ENCODE measurements at places on chromosomes 5 and 9.
A peak's percentile ranks its signal among the peaks of the same experiment; 100 is the strongest.

DNA sequence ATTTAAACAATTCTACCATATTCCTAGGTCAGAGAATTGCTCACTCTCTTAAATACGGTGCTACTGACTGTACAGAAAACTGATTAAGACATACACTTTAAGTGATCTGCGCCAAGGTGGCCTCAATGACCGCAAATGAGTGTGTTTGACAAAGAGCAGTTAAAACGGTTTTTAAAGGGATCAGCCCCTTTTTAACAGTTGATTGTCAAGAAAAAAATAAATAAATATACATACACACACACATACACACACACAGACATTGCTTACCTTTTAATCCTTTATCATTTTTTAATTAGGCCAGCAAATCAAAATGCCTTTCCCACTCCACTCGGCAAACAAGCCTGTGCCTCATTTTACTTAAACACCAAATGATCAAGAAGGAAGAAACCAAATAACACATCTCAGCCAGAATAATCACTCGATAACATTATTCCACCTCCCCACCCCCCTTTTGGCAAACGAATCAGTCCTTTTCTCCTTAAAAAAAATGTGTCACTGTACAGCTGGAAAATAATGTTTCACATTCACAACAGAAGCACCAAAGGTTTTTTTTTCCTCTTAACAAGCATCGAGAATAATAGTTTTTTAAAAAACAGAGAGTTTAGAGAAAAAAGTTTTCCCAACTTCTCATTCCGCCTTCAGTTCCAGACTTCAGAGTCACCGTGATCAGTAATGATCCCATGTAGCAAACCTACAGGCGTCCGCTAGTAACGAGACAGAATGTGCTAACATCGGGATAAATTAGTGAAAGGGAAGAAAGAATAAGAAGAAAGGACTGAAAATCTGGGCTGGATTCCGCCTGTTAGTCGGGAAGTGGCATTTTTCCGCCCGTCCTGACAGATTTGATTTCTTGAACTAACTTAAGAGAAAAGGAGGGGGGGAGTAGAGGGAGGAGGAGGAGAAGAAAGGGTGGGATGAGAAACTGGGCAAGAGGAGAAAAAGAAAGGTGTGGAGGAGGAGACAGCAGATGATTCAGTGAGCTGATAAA lies at the start of gene ZNF608:
TSS of gene ZNF608 (minus strand) at position 712 of the 988 bp plus-strand sequence. CDS start 1,650 bp downstream, outside the sequence.
- DNase-seq = no peak

GRCh38 chr9:117704597-117704996 lies 394 bp downstream of the TLR4 start:
- DNase-seq = no peak

- DNase-seq = no peak
Observed at GRCh38 chr9:84278130-84278529, 62.4 kb downstream of the SLC28A3 start.

DNA sequence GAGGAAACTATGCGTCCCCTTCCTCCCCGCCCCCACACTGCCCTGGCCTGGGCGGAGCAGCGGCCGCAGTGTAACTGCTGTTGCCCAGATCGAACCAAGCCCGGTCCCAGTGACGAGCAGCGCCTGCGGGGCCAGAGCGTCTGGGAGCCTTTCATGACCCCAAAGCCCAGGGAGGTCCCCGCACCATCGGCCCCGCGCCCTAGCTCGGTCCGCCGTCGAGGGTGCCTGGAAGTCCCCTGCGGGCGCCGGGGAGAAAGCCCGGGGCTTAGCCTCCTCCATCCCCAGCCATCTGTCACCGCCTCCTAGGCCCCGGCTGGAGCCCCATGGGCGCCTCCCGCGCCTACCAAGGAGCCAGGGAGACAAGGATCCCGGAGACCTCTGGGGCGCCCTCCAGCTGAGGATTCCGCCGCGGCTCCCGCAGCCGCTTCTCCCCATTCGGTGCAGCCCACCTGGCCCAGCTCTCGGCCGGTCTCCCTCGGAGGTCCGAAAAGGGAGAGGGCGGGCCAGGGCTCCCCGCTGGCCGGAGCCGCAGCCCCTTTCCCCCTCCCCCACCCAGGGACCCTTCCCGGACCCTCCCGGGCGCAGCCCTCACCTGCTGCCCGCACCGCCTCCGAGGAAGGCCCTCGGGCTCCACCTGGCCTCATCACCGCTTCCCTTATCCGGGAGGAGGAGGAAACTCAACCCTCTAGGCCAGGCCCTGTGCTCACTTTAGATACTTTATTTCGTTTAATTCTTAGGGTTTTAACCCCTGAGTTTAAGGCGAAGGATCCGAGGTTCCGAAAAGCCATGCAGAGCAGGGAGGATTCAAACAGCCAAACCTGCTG lies 45.6 kb downstream of the APTX start:
- DNase-seq = no peak

DNA sequence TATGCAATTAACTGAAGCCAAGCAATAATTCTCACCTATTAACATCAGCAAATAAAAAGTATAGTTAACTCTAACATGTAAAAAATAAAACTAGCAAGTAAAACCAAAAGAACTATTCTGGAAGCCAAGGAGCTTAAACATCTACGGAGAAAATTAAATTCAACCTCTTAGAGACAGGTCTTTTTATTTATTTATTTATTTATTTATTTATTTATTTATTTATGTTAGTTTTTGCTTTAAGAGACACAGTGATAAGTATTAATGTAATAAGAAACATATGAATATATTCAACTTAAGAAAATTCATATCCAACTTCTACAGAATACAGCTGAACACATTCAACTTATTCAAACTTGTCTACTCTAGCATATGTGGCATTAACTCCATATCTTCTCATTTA lies 472.1 kb upstream of the IZUMO3 start:
- DNase-seq = no peak

DNA sequence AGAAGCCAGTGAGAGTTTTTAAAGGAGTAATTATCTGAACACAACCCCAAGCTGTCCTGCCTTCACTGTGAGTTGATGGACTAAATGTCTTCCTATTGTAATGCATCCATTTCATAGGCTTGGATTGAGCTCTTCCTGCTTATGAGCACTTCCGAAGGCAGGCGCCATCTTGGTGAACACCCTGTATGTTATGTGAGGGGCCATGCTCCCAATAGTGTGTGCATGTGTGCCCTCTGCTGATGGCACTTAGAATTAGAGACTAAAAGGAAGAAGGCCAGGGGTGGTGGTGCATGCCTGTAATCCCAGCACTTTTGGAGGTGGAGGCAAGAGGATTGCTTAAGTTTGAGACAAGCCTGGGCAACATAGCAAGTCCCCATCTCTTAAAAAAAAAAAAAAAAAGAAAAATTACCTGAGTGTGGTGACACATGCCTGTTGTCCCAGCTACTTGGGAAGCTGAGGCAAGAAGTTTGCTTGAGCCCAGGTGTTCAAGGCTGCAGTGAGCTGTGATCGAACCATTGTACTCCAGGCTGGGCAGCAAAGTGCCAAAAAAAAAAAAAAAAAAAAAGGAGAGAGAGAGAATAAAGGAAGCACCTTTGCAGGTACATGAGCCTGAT lies 65.0 kb downstream of the C9orf152 start:
- no peak for DNase-seq

GRCh38 chr5:74605759-74606158 lies 34.8 kb downstream of the ENC1 start:
- DNase-seq = no peak

GRCh38 chr9:127386249-127386648 lies 10.7 kb upstream of the SLC2A8 start:
- DNase-seq = no peak

- DNase-seq = no peak
Observed at GRCh38 chr5:72125941-72126620, 18.8 kb downstream of the MAP1B start.

- DNase-seq = no peak
Observed at GRCh38 chr5:43104057-43104456, 16.7 kb upstream of the ZNF131 start.

GRCh38 chr5:139638736-139639618 lies 9.2 kb upstream of the CXXC5 start:
- no peak for DNase-seq

- no peak for DNase-seq
Observed at GRCh38 chr9:84841931-84842330, 172.4 kb downstream of the NTRK2 start.

GRCh38 chr5:151184316-151185042 lies 26.9 kb upstream of the ANXA6 start:
- no peak for DNase-seq

DNA sequence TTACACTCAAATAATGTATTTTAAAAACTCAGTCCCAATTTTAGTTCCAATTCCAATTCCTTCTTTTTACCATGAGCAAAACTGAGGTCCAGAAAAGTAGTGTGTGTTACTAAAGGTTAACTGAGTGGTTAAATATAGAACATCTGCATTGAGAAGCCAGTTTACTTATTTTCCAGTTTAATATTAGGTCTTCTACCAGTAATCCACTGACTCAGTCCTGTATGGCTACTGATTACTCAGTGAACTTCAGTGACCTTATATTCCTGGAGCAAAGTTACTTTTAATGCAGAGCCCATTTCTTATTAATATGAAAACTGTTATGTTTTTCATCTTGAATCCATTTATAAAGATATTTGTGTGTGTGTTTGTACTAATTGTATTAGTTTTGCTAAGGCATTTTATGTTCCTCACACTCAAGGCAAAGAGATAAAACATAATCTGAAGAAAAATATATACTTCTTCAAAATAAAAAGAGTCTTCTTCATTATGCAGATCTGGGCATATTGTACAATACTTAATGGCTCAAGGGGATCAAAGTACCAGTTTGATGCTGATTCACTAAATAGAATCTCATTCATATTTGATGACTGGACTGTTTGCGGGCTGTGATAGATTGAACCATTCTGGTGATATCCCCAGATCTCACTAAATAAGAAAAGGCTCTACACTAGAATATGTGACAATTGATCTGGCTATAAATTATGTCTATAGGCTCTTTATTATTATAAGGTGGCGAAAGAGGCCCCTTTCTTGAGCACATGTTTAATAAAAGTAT lies 60.8 kb downstream of the DMXL1 start:
- DNase-seq = no peak

GRCh38 chr5:75513841-75514240 lies 2.1 kb downstream of the POLK start:
- no peak for DNase-seq

DNA sequence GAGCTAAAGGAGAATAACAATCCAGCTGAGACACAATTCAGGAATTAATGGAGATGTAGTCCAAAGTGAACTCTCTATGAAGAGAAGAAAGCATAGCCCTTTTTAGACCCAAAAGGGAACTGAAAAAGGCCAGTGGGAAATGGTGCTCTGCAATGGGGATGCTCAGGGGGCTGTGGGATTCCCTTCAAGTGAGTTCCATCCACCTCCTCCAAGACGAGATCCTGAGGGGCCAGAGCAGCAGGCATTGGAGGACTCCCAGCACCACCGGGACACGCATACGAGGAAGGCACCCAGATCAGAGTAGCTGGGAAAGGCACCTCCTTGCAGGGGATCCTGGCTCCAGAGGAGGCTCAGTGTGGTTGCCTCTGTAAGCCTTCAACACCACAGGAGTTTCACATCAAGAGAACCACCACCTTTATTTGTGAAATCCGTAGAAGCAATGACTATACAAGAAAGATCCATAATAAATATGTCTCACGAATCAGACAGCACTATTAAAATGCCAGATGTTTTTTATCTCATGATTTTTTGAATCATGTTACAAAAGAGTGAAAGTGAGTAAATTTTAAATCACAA lies 288.2 kb downstream of the MED10 start:
- DNase-seq = no peak

- no peak for DNase-seq
Observed at GRCh38 chr5:2761921-2762488, 10.5 kb upstream of the IRX2 start.

- no peak for DNase-seq
Observed at GRCh38 chr9:83637389-83637788, 14.4 kb downstream of the IDNK start.

- DNase-seq = no peak
Observed at GRCh38 chr5:67774267-67774552, 441.3 kb upstream of the PIK3R1 start.

DNA sequence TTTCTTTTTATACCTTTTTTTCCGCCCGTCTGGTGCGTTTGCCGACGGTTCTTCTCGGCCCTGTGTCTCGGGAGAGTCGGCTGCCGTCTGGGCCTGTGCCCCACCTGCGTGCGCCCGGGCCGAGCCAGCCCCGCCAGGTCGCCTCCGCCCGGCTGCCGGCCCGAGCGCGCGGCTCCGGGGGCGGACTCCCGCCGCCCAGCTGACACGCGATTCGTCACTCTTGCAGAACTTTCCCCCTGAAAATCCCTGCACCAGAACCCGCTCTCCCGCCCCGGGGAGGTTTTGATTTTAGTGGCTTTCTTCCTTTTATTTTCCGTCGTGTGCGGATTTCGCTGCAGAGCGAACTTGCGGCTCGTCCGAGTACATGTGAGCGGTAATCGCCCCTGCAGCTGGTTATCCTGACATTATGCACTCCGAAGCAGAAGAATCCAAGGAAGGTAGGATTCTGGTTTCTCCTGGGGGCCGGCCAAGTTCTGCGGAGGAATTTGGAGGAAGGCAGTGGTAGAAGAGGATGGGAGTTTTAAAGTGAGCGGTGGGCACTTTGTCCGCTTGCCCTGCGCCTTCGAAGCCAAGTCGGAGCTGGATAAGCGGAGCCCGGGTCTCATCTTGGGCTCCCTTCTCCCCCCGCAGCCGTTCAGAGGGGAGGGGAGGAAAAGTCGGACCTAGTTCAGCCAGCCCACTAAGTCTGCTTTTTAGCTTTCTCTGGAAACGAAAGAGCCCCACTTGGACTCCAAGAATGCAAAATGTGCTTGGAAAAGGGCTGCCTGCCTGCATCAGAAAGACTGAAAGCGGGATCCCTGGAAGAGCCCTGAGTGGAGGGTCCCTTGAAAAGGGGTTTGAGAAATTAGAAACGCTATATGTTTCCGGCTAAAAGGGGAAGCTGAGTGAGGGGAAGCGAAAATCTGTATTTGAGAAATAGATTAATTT lies at the start of gene TNFAIP8:
TSS of gene TNFAIP8 (plus strand) at position 335 of the 927 bp plus-strand sequence. CDS start at position 407, 72 bp downstream.
- DNase-seq = no peak

GRCh38 chr5:150655221-150655620 lies 5.8 kb upstream of the MYOZ3 start:
- no peak for DNase-seq

DNA sequence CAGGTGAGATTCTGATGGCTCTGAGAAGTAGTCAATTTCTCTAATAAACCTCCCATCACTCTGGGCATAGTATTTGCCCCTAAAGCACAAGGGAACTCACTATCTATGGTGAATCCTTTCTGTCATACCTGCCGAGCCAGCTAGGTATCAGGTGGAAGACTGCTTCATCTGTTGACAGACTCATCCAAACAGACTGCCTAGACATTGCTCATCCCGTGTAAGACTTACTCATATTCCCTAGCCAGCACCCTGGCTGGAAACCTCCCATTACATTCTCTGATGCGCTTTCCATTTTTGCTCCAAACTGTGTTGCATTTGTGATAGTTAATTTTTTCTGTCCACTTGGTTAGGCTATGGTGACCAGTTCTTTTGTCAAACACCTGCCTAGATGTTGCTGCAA lies 595.9 kb downstream of the DNAH5 start:
- no peak for DNase-seq

GRCh38 chr9:131289301-131290035 lies at the start of gene PLPP7:
Gene PLPP7 (plus strand): TSS chr9:131289723. CDS start chr9:131289998, 275 bp downstream.
- DNase-seq = peak; percentile 41

- DNase-seq = no peak
Observed at GRCh38 chr5:119070578-119070827, 384 bp upstream of the DMXL1 start.

GRCh38 chr5:162160401-162160800 lies 92.8 kb downstream of the GABRG2 start:
- DNase-seq = no peak

- no peak for DNase-seq
Observed at GRCh38 chr5:173458828-173459609, 130.8 kb upstream of the STC2 start.

GRCh38 chr5:110333384-110333783 lies 393.1 kb downstream of the TMEM232 start:
- no peak for DNase-seq

- DNase-seq = no peak
Observed at GRCh38 chr9:38018241-38018957, 50.6 kb downstream of the SHB start.

GRCh38 chr9:76003041-76003440 lies 112.6 kb downstream of the PCSK5 start:
- no peak for DNase-seq
